Muscle of arm (tissue), 14 donors: ENCODE measurements at places on chromosomes 12 and 14. TPM values are rescaled to one million over a fixed set of nuclear protein-coding genes. Genes with fewer than 3 reads are reported as not detected.

DNA sequence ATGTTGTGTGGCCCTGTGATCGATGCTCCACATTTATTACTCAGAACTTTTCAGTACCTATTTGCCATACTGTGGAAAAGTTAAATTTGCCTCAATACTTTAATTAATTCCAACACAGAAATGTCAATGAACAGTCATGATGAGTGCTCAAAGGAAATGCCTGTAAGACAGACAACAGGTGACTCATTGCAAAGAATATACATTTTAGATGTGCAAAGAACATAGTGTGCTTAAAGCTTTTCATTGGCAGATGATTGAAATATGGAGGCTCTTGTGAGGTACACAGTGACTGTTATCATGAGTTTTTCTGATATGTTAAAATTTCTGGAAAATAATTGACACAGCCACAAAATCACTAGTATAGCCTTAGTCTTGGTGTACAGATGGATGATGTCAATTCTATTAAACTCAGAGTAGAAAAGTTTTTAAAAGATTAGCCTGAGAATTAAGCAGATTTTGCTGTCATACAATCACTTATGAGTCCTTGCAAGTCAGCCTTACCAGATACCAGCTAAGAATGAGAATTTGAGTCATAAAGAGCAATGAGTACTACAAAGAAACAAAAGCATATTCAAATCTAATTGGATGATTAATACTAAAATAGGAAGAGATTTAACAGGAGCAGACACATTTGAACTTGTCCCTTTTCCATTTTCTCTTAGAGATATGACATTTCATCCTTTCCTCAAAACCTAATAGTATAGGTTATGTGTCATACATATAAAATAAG lies 544.1 kb downstream of the KCNH5 start:
- DNase-seq: no peak

KRT82 gene
- not detected for polyA plus RNA-seq

- no peak for DNase-seq
Measured at GRCh38 chr14:93723001-93723400, 65.3 kb downstream of the PRIMA1 start.

DNA sequence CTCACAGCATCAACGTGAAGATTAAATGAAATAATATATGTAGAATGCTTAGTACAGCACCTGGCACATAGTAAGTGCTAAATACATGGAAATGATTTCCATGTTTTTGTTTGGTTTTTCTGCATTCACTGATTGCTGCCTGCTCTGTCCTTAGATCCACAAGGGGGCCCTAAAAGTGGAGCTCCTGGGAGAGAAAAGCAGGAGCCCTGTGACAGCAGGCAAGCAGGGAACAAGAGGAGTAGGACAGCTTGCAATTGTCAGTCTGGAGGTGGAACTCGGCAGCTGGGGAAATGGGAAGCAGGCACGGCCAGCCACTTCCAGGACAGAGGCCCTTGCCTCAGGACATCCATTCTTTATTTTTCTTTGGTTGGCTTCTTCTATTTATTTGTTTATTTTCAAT lies 292.9 kb downstream of the BMP4 start:
- no peak for DNase-seq

DNA sequence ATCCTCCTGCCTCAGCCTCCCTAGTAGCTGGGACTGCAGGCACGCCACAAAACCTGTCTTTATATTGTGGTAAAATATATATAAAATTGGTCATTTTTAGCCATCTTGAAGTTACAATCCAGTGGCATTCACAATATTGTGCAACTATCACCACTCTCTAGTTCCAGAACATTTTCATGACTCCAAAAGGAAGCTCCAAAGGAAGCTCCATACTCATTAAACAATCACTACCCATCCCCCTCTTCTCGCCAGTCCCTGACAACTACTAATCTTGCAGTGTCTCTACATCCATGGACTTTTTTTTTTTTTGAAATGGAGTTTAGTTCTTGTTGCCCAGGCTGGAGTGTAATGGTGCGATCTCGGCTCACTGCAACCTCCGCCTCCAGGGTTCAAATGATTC lies 3.1 kb downstream of the GCH1 start:
- DNase-seq: no peak

CLEC4D gene
- polyA plus RNA-seq: not detected

PROX2 gene
- 0.64 TPM for polyA plus RNA-seq

GRCh38 chr14:63308723-63309317 lies 9.9 kb downstream of the GPHB5 start:
- DNase-seq: no peak

DNA sequence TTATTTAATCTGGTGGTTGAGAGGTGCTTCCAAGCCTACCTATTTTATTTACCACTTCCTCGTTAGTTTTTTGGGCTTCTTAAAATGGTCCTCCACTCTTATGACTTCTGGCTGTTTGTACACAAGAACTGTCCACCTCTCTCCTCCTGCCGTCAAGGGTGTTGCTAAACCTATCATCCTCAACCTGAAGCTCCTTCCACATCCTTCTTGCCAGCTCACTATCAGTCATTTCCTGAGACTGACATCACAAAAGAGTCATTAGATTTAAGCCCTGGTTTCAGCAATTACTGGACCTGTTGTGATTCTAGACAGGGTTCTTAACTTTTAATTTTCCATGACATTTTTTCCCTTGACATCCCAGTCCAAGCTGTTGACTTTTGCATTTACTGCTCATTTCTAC lies 91.9 kb downstream of the BICD1 start:
- no peak for DNase-seq

DNA sequence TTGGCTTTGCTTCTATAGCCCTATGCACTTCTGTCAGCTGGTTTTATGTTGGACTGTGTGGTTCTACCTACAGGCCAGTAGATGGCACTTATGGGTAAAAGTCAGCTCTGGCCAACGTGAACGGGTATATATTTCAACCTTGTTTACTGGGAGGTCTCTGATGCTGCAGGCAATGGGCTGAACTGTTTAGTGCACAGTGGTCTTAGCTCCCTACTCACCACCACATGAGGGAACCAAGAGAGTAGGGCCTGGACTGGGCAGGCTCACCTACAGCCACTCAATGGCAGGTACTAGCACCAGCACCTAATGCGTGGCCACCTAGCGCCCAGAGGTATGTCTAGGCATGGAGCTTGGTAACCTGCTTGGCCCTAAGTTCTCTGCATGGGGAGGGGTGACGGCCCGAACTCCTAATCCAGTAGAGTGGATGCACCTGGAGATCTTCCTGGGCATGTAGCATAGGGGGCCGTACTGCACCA lies 481.8 kb downstream of the TMEM117 start:
- no peak for DNase-seq

GPR84 gene
- 0.20 TPM for polyA plus RNA-seq

- no peak for DNase-seq
Measured at GRCh38 chr14:52003324-52003723, 14.0 kb downstream of the RTRAF start.

HSPB8 gene
- 165 TPM for polyA plus RNA-seq

KCNJ8 gene
- 37.8 TPM for polyA plus RNA-seq

DNA sequence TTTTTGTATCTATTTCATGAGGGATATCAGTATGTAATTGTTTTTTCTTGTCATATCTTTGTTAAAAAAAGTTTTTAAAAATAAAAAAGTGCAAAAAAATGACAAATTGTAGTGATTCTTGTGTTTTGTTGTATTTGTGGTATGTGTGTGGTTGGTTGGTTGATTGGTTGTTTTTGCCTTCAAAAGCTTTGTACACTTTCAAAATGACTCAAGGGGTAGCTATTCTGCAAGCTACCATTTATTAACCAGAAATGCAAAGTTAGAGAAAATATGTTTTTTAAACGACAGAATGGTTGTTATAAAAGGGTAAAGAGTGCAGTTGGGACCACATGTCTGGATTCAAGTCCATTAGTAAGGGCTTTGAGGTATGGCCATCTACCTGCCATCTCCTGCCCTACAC lies 119.3 kb downstream of the SLC35F4 start:
- DNase-seq: no peak

GRCh38 chr14:76880449-76880848 lies 54.2 kb downstream of the LRRC74A start:
- DNase-seq: no peak

DNA sequence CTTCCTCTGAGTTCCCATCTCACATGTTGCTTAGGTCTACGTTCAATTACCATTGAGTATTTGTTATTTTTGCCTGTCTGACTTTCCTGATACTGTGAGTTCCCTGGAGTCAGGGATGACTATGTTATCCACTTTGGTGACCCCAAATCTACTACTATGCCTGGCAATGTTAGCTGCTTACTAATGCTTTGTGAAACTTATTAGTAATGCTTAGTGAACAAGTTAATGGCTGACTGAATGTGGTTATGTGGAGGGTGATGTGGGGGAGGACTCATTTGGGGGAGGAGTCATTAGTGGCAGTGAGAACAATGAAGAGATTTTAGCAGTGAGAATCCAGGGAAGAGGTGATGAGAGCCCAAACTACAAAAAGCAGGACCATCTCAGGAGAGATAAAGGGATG lies 121.6 kb downstream of the KTN1 start:
- DNase-seq: no peak

DNA sequence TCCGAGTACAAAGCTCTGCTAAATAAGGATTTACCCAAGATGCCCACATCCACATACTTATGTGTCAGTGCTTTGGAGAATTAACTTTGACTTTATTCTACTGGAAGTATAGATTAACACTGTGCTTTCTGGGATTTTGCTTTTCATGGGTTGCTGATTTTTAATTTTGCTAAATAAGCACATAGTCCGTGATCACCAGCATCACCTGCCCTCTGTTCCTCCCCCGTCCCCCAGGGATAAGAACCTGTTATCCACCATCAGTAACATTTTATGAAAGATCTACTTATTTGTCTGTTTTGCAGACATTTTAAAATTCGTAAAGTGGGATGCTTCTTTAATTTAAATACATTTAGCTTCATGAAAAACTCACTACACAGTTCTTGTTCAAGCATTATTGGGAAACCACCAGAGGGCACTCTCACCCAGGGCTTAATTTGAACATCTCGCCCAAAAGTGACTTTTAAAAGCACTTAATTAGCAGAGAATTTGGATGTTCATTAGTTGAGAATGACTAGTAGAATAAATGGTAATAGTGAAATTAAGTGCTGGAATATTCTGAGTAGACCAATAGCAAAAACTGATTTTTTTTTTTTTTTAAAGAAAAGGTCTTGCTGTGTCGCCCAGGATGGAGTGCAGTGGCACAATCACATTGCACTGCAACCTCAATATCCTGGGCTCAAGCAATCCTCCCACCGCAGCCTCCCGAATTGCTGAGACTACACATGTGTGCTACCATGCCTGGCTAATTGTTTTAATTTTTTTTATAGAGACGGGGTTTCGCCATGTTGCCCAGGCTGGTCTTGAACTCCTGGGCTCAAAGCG lies 35.7 kb downstream of the MRPL42 start:
- DNase-seq: peak; percentile 40

DNA sequence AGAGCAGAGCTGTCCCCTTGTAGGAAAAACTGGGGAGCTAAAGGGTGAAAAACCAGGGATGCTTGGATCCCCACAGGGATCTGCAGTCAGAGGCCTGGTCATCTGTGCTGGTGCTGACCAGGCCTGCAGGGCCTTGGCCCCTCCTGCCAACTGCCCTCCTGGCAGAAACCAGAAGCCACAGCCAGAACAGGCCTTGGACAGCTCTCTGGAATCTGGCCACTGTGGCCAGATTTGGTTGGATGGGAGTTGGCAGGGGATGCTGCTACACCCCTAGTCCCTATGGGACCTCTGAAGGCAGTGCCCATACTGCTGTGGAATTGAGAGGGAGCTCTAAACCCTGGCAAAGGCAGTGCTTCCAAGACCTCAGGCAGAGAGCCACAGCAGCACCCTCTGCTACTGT lies 9.2 kb upstream of the GPX2 start:
- no peak for DNase-seq

GRCh38 chr12:111789779-111790178 lies 23.0 kb downstream of the ALDH2 start:
- no peak for DNase-seq

DNA sequence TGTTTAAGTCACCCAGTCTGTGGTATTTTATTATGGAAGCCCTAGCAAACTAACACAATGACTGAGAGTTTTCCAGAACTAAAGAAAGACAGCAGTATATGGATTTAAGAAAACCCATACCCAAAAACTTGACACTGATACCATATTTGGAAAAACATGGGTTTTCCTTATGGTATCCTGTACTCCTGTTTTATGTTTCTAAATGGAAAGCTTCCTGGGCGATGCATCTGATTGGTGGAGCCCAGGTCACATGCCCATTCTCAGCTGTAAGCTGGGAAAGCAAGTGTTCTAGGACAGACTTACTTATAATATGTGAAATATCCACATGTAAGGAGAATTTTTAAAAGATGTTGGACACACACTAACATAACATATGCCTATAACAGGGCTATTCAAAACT lies 4.5 kb upstream of the RNASE4 start:
- no peak for DNase-seq

- no peak for DNase-seq
Measured at GRCh38 chr12:84161296-84161695, 751.3 kb downstream of the SLC6A15 start.

AQP6 gene
- polyA plus RNA-seq: 0.15 TPM

C12orf50 gene
- polyA plus RNA-seq: not detected
